Tibial nerve (tissue), 4 donors: ENCODE measurements at places on chromosomes 3 and 15. TPM values are rescaled to one million over a fixed set of nuclear protein-coding genes. Genes with fewer than 3 reads are reported as not detected.

GRCh38 chr3:37609181-37610110 is 252.2 kb upstream of the CTDSPL start:
- H3K27ac ChIP-seq = no peak overlapping the region
- H3K27me3 ChIP-seq = no peaks in the 10 kb centered on the region
- DNase-seq = no peak
- no peak overlapping the region for H3K4me3 ChIP-seq
- H3K4me1 ChIP-seq = no peaks in the 10 kb centered on the region

GRCh38 chr3:60746043-60746638 is 505.1 kb downstream of the FHIT start:
- H3K4me1 ChIP-seq = peaks cover 14% of the 10 kb centered on the region
- H3K4me3 ChIP-seq = no peak overlapping the region
- no peaks in the 10 kb centered on the region for H3K27me3 ChIP-seq
- no peak overlapping the region for H3K27ac ChIP-seq
- no peaks in the 10 kb centered on the region for H3K36me3 ChIP-seq

GRCh38 chr3:194861375-194861774 is 175.7 kb downstream of the FAM43A start:
- H3K4me3 ChIP-seq = no peak overlapping the region
- H3K27ac ChIP-seq = no peak overlapping the region
- H3K4me1 ChIP-seq = no peaks in the 10 kb centered on the region

DNA sequence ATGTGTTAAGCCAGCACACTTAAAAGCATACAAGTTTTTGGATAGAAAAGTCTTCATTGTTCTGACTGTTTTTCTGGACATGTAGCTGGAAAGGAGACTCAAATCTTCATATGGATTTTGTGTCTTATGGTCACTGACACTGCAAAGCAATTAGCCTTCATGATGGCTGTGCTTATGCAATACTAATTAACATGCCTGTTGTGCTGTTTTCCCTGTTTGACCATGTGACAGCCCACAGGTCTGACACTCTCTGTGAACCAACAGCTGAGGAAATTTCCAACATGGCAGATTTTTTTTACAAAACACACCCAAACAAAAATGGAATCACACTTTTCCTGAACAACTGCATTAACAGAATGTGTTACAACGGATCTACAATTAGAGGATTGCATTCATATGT is 248.4 kb downstream of the ROBO2 start:
- no peaks in the 10 kb centered on the region for H3K27me3 ChIP-seq
- H3K4me3 ChIP-seq = no peak overlapping the region
- no peaks in the 10 kb centered on the region for H3K4me1 ChIP-seq
- no peak overlapping the region for H3K27ac ChIP-seq
- no peaks in the 10 kb centered on the region for H3K36me3 ChIP-seq
- no peak for DNase-seq

The SATB1 gene
- 28.5 TPM for total RNA-seq

The NPAP1 gene
- not detected for total RNA-seq

The SNTN gene
- total RNA-seq = not detected
